Skeletal muscle cell (primary cell): ENCODE measurements at places on chromosomes 12 and 14.

- DNase-seq = no peak
Observed at GRCh38 chr12:26455936-26456574, 260.7 kb downstream of the SSPN start.

DNA sequence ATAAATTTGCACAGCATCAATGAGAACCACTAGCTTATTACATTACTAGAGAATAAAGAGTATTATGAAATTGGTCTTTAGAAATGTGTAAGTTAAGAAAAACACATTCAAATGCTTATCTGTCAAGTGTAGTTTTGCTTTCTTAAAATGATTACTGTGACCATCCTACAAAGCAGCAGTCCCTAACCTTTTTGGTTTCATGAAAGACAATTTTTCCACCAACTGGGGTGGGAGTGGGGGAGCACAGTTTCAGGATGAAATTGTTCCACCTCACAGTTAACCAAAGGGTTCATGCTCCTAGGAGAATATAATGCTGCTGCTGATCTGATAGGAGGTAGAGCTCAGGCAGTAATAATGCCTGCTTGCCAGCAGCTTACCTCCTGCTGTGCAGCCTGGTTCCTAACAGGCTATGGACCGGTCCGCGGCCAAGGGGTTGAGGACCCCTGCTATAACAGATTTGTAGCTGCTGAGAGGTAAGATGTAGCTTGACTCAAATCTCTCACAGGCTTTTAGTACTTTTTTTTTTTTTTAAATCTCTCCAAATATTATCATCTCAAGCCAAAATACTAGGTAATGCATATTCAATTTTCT, 45.4 kb downstream of the PPP4R3A start:
- no peak for DNase-seq

DNA sequence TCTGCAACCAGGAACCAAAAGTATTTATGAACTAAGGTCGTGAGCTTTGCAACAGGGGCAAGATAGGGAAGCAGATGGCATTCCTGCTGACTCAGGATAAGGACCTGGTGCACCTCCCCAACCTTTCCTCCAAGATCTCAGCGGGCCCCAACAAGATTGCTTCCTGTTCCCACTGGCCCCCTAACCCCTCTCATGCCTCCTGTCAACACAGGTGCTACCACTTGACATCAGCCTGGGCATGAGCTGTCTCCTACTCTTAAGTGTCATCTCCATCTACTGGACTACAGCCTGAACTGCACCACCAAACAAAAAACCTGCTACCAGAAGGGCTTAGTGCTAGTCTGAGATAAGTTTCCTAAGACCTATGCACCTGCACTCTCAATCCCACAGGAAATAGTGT, 32.7 kb downstream of the MED6 start:
- no peak for DNase-seq

DNA sequence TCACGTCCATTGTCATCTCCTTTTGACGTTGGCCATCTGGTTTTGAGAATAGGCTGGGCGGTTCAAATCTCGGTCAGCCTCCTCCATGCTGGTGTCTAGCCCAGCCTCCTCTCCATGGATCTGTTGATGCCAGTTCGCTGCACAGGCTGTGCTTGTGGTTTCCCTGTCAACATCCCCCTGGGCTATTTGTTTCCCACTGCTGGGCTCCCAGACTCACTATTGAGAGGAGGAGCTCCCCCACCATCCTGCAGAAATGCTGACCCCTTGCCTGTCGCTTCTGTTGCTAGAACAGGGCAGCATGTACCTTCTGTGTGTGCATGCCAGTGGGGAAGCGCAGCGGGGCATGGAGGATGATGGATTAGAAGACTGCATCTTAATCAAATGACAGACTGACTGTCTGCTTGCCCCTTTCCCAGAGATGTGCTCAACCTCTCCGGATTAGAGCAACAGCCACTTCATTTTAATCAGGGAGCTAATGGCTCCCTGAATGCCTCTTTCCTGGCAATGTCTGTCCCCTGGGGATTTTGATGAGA, 170.5 kb downstream of the TSPAN9 start:
- DNase-seq = no peak

- DNase-seq = no peak
Observed at GRCh38 chr14:101113108-101113612, 209.6 kb upstream of the RTL1 start.

DNA sequence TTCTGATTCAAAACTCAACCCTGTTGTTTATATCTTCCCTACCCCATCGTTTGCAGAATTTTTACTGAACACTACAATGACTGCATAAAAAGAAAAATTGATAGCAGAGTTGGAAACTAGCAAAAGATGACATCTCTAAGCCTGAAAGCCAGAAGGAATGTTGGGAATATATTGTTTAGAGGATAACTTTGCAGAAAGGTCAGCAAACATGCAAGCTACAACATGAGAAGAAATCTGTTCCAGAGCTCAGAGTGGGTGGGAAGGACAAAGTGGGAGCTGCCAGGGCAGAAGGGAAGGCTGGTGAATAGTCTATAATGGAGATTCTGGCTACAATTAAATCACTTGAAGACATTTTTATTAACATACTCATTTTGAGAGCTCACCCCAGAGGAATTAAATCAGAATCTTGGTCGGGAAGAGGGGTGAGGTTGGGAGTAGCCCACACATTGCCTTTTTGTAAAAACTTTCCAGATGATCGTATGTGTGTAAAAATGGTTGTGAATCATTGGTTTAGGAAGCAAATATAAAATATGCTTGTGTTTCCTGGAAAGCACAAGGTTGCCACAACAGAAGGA, 574.8 kb downstream of the FLRT2 start:
- no peak for DNase-seq

DNA sequence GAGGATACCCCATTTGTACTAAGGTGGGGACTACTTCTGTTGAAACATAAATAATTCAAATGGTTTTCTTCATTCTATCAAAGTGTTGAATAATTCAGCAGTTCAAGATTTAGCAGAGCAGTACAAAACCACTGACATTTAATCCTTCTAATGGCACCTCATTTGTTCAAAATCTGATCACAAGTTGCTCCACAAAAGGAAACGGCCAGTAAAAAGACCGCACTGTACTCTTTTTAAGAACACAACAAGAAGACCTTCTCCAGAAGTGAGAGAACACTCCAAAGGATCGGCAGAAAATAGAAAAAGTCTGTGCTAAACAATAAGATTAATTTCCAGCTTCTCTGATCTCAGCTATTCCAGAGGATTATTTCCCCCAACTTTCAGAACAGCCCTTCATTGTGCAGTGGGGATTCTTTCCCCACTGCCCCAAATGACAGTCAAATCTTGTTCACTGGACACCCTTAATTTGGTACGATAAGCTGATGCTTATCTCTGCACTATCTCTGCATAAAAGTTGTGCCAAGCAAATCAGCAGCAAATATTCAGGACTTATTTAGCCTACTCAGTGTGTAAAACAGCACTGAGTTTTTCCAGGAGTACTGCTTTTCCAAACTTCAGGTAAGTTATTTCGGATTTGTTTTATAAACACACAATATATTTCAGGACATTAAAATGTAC, 5.2 kb downstream of the MPHOSPH9 start:
- no peak for DNase-seq

DNA sequence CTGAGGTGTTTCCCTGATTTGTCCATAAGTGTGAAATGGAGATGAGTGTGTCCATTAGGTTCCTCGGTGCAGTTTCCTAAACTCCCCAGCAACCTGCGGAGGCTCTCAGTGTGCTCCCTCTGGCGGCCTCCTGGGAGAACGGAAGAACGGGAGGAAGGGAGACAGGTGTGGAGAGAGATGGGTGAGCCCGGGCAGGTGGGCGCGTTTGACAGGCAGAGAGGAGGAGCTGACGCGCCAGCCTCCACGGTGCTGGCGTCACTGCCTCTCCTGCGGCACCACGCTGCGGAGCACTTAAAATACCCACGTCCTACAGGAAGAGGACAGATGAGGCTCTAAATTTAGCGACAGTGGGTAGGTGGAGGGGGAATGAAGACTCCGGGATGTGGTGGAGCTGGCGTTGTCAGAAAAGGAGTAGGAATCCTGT, 26.8 kb upstream of the PEX5 start:
- DNase-seq = no peak

- DNase-seq = no peak
Observed at GRCh38 chr14:51836417-51836816, 24.0 kb upstream of the GNG2 start.

GRCh38 chr12:14418451-14418890, 53.0 kb downstream of the ATF7IP start:
- DNase-seq = no peak

DNA sequence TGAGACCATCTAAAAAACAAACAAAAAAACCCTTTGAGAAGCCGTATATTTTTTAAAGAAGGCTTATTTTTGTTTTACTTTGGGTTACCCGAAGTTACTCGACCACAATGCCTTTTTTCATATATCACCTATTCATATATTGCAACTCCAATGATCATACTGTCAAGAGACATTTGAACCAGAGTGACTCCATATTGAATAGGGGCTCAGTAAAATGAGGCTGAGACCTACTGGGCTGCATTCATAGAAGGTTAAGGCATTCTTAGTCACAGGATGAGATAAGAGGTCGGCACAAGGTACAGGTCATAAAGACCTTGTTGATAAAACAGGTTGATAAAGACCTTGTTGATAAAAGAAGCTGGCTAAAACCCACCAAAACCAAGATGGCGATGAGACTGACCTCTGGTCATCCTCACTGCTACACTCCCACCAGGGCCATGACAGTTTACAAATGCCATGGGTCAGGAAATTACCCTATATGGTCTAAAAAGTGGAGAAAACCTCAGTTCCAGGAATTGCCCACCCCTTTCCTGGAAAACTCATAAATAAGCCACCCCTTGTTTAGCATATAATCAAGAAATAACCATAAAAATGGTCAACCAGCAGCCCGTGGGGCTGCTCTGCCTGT, 50.0 kb upstream of the PKP2 start:
- DNase-seq = no peak

GRCh38 chr14:68934066-68934465, 45.0 kb downstream of the ACTN1 start:
- no peak for DNase-seq

GRCh38 chr12:27001663-27002062, 12.5 kb downstream of the TM7SF3 start:
- DNase-seq = no peak

DNA sequence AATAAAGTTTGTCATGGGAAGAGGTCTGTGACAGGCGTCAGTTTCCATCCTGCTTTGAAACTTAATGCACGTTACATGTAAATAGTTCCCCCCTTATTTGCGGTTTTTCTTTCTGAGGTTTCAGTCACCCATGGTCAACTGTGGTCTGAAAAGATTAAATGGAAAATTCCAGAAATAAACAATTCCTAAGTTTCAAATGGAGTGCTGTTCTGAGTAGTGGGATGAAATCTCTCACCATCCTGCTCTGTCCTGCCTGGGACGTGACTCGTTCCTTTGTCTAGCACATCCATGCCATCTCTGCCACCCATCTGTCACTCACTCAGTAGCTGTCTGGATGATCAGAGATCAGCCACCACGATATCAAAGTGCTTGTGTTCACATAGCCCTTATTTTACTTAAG, 51.3 kb upstream of the DICER1 start:
- DNase-seq = no peak

GRCh38 chr12:5333096-5333495, 98.8 kb upstream of the NTF3 start:
- DNase-seq = no peak

- no peak for DNase-seq
Observed at GRCh38 chr12:88715673-88716072, 135.4 kb upstream of the KITLG start.

DNA sequence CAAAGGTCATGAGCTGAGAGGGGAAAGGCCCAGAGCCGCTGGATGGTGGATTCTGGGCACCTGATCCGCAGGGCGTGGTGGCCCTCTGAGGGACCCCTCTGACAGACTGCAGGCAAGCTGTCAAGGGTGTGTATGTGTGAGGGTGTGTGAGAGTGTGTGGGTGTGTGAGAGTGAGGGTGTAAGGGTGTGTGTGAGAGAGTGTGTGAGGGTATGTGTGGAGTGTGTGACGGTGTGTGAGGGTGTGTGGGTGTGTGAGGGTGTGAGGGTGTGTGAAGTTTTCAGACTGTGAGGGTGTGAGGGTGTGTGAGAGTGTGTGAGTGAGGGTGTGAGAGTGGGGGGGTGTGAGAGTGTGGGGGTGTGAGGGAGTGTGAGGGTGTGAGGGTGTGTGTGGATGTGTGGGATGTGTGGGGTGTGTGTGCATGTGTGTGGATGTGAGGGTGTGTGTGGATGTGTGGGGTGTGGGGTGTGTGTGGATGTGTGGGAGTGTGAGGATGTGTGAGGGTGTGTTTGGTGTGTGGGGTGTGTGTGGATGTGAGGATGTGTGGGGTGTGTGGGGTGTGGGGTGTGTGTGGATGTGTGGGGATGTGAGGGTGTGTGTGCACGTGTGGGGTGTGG, 156.7 kb downstream of the TMEM121 start:
- no peak for DNase-seq

GRCh38 chr12:124168016-124168786, 126.7 kb upstream of the RFLNA start:
- DNase-seq = no peak

DNA sequence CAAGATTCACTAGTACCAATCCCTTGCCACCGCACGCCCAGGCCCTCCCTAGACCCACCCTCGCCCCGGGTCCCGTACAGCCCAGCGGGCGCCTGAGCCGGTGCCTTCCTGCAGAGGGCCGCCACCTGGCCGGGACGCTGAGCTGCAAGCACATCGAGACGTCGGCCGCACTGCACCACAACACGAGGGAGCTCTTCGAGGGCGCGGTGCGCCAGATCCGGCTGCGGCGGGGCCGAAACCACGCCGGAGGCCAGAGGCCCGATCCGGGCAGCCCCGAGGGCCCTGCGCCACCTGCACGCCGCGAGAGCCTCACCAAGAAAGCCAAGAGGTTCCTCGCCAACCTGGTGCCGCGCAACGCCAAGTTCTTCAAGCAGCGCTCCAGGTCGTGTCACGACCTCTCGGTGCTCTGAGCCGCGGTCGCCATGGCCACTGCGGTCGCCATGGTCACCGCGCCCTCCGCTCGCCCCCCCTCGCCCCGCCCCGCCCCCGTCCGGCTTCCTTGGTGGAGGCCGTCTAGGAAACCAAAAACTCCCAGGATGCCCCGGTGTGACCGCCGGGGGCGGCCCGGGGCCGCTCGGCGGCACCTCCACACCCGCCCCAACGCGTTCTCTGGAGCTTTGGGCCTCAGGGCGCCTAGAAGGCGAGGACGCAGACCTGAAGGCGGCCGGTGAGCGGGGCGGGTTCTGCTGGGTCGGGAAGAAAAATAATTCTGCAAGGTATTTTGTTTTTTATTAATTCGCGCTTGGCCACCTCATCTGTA, 3.7 kb downstream of the REM2 start:
- no peak for DNase-seq

DNA sequence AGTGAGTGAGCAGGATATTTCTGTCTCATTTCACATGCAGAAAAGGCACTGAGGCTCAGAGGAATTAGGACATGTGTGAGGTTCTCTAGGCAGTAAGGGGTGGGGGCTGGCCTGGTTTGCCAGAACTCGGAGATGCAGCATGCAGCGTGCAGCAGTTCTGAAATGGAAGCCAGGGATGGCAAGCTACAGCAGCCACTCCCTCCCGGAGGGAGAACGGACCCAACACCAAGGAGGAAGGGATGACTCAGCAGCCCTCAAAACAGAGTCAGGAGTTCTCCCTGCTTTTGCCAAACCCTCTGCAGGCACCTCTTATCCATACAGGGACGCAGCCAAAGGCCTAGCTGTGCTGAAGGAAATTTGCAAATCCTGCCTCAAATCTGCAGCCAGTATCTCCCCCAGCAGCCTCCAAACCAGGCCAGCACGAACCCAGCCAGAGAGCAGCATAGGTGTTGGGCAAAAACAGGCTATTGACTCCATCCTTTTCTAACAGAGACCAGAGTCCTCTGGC, 10.3 kb upstream of the SERPINA3 start:
- DNase-seq = peak; percentile 91

- DNase-seq = no peak
Observed at GRCh38 chr12:70049596-70050360, 193.5 kb upstream of the CNOT2 start.

- no peak for DNase-seq
Observed at GRCh38 chr14:75614179-75614578, 35.8 kb downstream of the FLVCR2 start.
